ENCODE measurements at places on chromosomes 5 and 9.

DNA sequence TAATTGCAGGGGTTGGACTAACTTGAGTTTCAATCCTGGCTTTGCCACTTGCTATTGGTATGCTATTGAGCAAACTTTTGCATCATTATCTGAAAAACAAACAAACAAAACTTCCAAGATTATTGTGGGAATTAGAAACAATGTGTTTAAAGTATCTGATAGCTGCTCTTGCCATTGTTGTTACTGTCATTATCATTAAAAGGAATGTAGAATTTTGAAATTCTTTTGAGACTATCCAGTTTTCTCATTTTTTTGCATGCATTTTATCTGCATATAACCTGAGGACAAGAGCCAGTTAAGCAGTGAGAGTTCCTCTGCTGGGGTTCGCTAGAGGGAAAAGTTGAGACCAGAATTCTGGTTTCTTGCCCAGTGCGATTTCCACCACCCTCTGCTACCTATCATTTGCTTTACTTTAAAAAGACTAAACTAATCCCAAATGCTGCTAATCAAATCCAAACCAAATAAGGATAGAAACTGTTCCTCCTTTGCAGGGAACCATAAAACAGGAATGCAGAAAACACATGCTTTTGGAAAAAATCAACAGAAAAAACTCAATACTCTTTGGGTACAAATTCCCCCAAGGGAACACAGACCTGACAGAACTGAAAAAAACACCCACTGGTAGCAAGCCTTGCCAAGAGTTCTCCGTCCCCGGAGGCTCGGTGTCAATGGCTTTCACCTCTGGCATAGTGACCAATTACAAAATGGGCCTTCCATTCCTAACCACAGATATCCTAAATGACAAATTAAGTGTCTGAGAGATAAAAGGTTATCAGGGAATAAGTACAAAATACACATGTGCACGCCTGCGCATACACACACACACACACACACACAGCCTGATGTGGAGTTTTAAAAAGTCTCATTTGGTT lies 373.7 kb downstream of the ARL15 start:
- DNase-seq = no peak

- no peak for DNase-seq
These were observed 17.5 kb upstream of the GPX3 start for GRCh38 chr5:151002681-151003502.

GRCh38 chr9:35726931-35727330 lies 5.1 kb downstream of the TLN1 start:
- no peak for DNase-seq

GRCh38 chr5:132222649-132223038 lies 5.0 kb downstream of the P4HA2 start:
- DNase-seq = no peak

- DNase-seq = no peak
These were observed 11.3 kb upstream of the UBAP2 start for GRCh38 chr9:34059954-34060353.

- DNase-seq = no peak
These were observed 56.4 kb downstream of the NEURL1B start for GRCh38 chr5:172697123-172698121.

DNA sequence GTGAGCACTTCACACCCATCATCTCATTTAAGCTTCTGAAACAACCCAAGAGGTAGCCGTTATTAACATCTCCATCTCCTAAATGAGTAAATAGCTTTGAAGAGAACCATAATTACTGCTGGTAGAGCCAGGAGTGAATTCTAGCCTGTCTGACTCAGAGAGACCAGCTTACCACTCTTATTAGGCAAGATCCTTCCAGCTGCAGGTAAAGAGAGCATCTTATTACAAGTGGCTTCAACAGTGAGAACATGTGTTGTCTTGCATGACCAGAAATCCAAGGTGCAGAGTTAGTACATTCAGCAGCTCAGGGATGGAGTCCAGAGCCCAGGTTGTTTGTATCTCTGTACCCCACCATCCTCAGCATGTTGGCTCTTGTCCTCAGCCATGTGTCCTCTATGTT lies 10.9 kb upstream of the AFAP1L1 start:
- no peak for DNase-seq
